ENCODE measurements at places on chromosomes 3 and 15.

DNA sequence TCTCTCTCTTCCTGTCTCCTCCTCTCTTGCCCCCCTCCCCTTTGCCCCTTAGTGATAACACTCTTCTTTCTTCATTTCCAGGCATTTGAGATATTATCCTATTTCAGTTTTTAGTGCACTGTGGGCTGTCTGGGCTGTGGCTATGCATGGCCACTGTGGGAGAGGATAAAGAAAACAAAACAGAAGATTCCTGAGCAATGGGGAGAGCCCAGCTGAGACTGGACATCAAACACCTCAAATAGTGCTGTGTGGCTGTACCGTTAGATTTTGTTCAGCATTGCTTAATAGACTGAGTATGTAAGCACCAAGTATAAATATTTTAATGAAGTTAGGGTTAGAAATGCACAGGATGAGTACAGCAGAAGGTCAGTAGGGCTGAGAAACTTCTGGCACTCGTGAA lies 7.9 kb upstream of the GBE1 start:
- H3K4me3 ChIP-seq: no peak overlapping the region
- H3K27ac ChIP-seq: no peak overlapping the region
- DNase-seq: no peak
- no peaks in the 10 kb centered on the region for H3K36me3 ChIP-seq

DNA sequence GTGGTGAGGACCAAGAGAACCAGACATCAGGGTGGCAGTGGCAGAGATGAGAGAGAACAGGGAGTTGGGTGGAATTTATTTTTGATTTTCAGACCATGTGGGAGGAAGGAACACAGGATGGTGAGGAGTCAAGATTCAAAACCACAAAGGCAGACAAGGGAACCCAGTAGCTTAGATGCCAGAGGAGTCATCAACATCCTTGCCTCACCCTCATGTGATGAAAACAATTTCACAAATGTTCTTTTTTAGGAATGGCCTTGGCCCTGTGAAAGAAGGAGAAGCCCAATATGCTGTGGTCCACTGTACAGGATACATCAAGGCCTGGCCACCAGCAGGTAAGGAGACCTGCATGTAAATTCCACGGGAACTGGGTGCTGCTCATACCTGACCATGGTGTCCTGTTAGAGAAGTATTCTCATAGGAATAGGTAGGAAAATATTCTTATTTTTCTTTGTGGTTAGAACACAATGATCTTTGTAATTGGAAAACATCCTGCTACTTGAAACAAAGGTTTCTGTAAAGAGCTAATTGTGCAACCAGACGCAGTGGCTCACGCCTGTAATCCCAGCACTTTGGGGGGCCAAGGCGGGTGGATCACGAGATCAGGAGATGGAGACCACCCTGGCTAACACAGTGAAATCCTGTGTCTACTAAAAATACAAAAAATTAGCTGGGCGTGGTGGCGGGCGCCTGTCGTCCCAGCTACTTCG lies 110.0 kb downstream of the ARNT2 start:
- H3K4me1 ChIP-seq: no peaks in the 10 kb centered on the region
- no peaks in the 10 kb centered on the region for H3K36me3 ChIP-seq
- no peak overlapping the region for H3K27ac ChIP-seq
- H3K27me3 ChIP-seq: no peaks in the 10 kb centered on the region
- no peak for DNase-seq

DNA sequence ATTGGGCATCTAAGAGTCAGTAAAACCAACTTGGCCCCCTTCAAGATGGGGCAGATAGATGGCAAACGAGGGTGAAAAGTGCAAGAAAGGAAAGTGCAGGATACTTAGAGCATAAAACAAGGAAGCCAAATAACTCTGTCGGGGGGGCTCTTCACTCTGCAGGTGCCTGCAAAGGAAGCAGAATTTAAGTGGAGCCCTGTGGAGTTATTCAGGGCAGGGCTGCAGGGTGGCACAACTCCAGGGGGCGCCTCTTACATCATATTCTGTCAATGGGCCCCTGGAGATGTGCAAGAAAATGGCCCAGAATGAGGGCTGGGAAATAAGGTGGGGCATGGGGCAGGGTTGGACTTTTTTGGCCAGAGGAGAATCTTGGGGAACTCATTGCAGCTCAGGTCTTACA lies 69.7 kb downstream of the CD47 start:
- no peak for DNase-seq
- H3K4me3 ChIP-seq: no peak overlapping the region
- H3K27ac ChIP-seq: no peak overlapping the region

GRCh38 chr15:47932261-47932660 lies 188.5 kb upstream of the SLC24A5 start:
- no peak for DNase-seq
- no peaks in the 10 kb centered on the region for H3K27me3 ChIP-seq
- no peaks in the 10 kb centered on the region for H3K4me1 ChIP-seq
- no peak overlapping the region for H3K27ac ChIP-seq

GRCh38 chr3:45041666-45042065 lies 15.6 kb downstream of the CLEC3B start:
- no peak overlapping the region for H3K4me3 ChIP-seq
- peak; percentile 59 for DNase-seq
- H3K27ac ChIP-seq: peak overlapping the region; percentile 52
- peaks cover 26% of the 10 kb centered on the region for H3K4me1 ChIP-seq

DNA sequence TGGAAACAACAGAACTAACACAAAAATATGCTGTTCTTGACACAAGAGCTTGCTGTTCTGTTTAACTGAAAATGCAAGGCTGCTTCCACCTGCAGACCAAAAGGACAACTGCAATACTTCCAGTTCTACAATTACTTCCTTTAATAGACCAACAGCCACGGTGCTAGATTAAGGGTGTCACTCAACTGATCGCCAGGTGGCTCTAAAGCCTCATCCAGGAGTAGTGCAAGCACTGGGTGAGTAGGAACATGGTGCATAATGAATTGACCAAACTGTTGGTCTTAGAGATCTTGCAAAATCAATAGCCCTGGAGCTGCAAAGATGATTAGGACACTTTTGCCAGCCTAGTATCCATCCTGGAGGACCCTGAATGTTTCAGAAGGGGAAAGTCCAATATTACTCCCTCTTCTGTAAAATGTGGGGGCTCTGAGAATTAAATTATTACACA lies 3.6 kb upstream of the CLDN16 start:
- no peak overlapping the region for H3K4me3 ChIP-seq
- H3K27me3 ChIP-seq: peaks cover 5% of the 10 kb centered on the region
- DNase-seq: no peak

DNA sequence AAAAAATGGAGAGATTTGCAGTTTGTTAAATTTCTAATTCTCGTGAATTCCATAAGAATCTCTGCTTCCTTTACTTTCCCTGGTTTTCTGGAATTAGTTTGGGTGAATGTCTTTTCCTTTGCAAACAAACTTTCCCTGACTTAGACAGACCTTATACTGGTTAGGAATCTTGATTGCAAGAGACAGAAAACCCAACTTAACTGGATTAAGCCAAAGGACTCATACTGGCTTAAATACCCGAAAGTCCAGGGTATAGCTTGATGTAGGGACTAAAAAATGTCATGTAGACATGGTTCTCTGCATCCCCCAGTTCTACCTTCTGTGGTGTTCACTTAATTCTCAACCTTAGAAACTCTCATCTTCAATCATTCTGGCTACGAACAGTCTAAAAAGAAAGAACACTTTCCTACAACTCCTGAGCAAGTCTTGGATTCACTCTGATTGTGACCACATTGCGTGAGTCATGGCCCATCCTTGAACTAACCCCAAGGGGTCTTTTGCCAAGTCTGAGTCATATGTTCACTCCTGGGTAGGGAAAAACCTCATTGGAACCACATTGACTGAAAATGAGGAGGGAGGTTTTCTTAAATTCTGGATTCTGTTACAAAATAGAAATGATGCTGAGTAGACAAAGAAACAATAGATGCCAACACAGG lies 136.0 kb upstream of the DAZL start:
- no peaks in the 10 kb centered on the region for H3K4me1 ChIP-seq
- H3K36me3 ChIP-seq: no peaks in the 10 kb centered on the region
- no peak for DNase-seq
- H3K27ac ChIP-seq: no peak overlapping the region

DNA sequence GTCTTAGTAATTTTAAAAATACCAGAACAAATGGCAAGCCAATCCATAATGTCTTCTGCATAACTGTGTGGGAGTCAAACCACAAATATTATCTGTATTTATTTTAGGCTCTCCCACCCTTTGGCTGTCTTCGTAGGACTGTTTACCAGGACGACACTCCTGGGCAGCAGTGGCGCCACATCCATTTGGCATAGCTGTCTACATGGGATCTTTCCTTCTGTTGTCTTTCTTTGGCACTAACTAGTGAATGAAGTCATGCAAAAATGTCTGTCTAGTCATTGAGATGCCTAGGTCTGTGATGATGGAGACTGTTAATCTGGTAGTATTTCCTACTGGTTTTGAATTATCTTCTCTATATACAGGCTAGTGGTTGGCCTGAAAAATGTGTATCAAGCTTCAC lies 54.0 kb upstream of the CHMP2B start:
- DNase-seq: no peak
- no peak overlapping the region for H3K27ac ChIP-seq
- no peaks in the 10 kb centered on the region for H3K27me3 ChIP-seq
- H3K36me3 ChIP-seq: no peaks in the 10 kb centered on the region
- H3K4me3 ChIP-seq: no peak overlapping the region

DNA sequence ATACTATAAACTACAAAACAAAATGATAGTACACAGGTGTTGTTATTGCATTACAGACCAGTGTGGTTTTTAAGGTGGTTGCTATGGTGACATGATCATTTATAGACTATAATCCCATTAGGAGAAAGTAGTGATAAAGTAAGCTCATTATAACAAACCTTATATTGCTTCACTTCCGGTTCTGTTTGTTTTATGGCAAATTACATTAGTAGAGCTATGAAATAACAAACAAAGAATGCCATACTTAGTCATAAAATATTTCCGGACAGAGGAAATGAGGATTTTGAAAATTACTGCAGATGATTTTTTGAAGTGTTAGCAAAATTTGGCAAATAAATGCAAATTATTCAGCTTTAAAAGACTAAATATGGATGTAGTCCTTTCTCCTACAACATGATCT lies 640.4 kb upstream of the ARPP21 start:
- no peaks in the 10 kb centered on the region for H3K36me3 ChIP-seq
- H3K4me3 ChIP-seq: no peak overlapping the region
- no peaks in the 10 kb centered on the region for H3K27me3 ChIP-seq
- no peak for DNase-seq

GRCh38 chr15:76058714-76059319 lies 968 bp upstream of the TMEM266 start:
- peak overlapping the region; percentile 46 for H3K4me3 ChIP-seq
- no peak overlapping the region for H3K27ac ChIP-seq
- H3K27me3 ChIP-seq: peaks cover 51% of the 10 kb centered on the region
- peaks cover 19% of the 10 kb centered on the region for H3K4me1 ChIP-seq
- no peak for DNase-seq

GRCh38 chr15:69288531-69289341 lies 10.0 kb upstream of the PAQR5 start:
- no peaks in the 10 kb centered on the region for H3K36me3 ChIP-seq
- H3K27me3 ChIP-seq: peaks cover 4% of the 10 kb centered on the region
- no peak overlapping the region for H3K27ac ChIP-seq
- DNase-seq: no peak

GRCh38 chr3:14256561-14257342 lies 78.1 kb downstream of the LSM3 start:
- H3K4me3 ChIP-seq: no peak overlapping the region
- no peaks in the 10 kb centered on the region for H3K36me3 ChIP-seq
- DNase-seq: no peak
- no peaks in the 10 kb centered on the region for H3K4me1 ChIP-seq
- no peaks in the 10 kb centered on the region for H3K27me3 ChIP-seq

GRCh38 chr3:104032283-104032682 lies 1334.4 kb upstream of the ALCAM start:
- no peak for DNase-seq
- no peaks in the 10 kb centered on the region for H3K4me1 ChIP-seq
- H3K36me3 ChIP-seq: no peaks in the 10 kb centered on the region
- H3K27me3 ChIP-seq: no peaks in the 10 kb centered on the region
- no peak overlapping the region for H3K4me3 ChIP-seq
